Activated CD8-positive, alpha-beta memory T cell treated with anti-CD3 and anti-CD28 coated beads for 1 hour (primary cell): ENCODE measurements at places on chromosomes 12 and 14.

- DNase-seq, result no peak
Observed at GRCh38 chr12:130608132-130608531, 108.0 kb downstream of the RIMBP2 start.

- DNase-seq, result no peak
Observed at GRCh38 chr12:12357719-12358461, 1.0 kb downstream of the BORCS5 start.

- no peak for DNase-seq
Observed at GRCh38 chr14:95265106-95266094, 54.3 kb downstream of the CLMN start.

DNA sequence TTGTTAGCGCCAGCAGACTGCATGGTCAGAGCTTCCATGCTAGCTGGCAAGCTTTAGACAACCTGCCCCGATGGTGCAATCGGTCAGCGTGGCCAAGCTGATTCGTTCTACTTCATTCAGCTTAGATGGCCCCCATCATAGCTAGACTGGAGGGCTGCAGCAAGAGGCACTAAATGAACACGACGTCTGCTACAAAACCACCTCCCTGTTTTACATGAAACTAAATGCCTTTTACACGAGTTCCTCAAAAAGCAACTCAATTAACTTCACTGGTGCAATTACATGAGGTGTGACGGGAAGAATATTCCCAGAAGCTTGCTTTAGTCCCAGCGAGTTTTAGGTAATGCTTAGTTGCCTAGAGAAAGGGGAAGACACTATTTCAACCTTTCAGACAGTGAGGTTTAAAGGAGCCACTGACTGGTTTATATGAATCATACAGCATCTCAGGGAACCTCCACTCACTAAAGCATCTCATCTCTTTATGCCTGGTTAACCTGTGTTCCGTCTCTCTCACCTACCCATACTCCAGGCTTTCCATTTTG is 8.4 kb downstream of the NIN start:
- no peak for DNase-seq

- no peak for DNase-seq
Observed at GRCh38 chr12:25985316-25986175, 27.1 kb downstream of the RASSF8 start.

DNA sequence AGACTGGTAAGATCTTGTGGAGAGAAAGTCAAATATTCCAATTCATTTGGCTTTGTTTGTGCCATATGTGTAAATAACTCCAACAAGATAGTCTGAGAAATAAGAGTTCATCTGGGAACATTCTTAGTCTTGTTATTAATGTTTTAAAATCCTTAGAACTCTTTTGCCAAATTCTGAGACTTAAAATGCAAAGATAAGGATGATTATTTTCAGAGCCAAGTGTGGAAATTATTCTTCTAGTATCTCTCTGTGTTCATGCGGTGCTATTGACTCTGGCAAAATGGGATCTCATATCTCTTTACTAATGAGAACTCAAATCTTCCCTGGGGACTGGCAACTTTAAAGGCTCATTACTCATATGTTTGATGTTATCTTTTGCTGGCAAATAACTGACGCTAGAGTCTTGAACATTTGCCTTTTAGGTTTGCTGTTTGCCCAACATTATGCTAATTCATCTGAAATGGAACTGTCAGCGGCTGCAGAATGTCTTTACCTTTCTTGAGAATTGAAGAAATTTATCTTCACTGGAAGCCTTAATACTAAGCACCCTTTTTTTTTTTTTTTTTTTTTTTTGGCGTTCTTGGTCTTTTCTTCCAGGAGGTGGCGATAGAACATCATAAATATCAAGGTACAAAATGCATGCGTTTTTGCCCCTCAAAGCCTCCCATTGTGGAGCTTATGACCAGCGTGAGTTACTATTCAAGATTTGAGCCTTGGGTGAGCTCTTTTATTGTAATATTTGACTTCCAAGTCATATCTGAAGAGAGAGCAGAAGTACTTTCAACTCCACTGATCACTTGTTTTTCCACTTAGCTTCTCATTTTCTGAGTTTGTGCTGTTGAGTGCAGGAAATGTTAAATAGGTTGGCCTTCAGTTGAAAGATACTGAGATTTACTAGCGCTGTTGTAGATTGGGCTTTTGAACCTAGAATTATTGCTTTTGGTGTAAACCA is 86.5 kb downstream of the CAND1 start:
- DNase-seq, result no peak

GRCh38 chr14:84107835-84108343 is 1422.1 kb upstream of the FLRT2 start:
- no peak for DNase-seq

DNA sequence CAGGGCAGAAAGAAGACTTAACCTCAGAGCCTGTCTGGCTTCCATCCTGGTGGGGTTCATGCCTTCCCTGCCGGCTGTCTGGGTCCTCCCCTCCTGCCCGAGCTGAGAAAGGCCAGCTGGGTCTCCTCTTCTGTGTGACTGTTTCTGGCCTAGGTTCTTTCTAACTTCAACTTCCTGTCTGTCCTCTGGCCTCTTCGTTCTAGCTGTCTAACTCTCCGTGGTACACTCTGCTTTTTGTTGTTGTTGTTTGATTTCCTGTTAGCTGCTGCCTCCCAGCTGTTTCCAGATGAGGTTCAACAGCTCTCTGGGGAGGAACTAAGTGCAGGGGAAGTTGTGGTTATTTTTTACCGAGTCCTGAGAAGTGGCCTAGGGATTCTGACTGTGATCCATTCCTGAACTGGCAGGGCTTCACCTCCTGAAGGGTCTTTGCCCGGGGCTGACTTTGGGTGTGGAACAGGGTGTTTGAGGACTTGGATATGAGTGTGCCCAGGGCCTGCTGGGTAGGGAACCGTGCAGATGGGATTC is 3.2 kb downstream of the MLXIP start:
- DNase-seq, result no peak

DNA sequence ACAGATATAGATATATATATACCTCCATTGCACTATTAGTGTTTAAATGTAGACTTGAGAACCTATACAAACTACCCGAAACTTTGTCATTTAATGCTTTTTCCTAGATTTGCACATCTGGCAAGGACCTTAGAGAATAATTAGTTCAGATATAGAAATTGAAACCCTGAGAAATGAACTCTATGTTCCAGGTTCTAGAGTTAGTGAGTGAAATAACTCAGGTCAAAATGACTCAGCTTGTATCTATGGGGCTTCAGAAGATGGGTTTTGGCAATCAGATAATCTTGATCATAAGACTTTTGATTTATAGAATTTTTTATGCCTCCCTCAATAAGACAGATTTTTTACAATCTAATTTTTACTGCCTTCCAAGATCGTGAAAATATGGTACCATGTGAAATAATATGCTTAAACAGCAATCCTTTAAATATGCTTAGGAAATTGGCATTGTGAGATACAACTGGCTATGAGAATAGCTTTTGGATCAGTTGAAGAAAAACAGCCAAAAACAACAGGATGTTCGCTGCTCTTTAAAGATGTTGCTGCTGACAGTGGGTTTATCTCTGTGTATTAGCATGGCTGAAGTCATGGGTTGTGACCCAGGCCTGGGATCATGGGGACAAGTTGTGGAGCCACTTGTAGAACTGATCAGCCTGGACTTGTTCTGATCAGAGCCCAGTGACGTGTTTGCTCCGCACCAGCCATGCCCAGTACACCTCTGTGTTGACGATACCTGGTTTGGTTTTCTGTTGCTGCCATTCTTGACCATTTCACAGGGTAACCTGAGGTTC is 63.6 kb downstream of the TTLL5 start:
- DNase-seq, result no peak

DNA sequence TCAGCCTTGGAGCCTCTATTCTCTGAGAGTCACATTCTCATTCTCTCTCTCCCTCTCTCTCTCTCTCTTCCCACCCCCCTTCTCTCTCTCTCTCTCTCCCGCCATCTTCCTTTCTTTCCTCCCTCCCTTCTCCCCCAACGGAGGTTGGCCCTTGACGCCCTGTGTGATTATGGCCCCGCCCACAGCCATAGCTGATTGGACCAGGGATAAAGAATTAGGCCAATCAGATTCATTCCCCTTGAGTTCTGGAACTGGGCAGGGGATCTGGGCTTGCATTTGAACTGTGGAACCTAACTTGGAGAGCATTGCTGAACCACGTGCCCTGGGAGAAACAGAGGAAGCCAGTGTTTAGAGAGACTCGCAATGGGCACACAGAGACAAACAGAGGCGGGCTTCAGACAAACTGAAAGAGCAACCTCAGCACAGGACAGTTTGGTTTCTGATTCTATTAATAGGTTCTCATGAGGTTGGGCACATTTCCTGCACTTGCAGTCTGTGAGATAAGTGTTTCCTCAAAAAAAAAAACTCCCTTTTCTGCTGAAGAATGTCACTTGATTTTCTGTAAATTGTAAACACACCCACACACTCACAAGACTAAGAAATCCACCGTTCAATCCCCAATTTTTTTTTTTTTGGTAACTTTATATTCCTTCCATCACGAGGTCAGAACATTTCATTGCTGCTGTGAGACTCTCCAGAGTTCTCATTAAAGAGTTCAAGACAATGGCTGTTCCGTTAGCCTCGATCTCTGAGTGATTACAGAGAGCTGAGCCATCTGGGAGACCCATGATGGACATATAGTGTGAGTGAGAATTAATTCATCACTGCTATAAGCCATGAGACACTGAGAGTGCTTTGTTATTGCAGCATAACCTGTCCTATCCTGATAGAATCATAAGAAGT is 3.5 kb upstream of the P2RX7 start:
- DNase-seq, result peak; percentile 52

GRCh38 chr14:95128140-95128539 is 29.2 kb downstream of the DICER1 start:
- DNase-seq, result no peak

DNA sequence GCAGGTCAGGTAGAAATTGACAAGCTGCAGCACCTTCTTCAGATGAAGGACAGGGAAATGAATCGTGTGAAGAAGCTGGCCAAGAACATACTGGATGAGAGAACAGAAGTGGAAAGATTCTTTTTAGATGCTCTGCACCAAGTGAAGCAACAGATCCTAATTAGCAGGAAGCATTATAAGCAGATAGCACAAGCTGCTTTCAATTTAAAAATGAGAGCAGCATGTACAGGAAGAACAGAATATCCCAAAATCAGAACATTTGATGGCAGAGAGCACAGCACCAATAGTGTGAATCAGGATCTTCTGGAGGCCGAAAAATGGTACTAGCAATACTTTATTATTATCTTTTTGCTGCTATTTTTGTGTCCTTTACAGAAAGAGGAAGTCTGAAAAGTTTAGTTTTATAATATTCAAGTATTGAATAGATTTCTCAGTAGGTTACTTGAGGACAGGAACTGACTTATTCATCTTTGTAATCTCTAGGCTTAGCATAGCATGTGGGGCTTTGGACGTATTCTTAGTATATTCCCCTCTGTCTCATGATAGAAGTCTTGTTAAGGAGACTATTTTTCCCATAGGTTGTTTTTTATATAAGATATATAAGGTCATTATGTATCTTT is 30.8 kb downstream of the BBOF1 start:
- DNase-seq, result no peak

DNA sequence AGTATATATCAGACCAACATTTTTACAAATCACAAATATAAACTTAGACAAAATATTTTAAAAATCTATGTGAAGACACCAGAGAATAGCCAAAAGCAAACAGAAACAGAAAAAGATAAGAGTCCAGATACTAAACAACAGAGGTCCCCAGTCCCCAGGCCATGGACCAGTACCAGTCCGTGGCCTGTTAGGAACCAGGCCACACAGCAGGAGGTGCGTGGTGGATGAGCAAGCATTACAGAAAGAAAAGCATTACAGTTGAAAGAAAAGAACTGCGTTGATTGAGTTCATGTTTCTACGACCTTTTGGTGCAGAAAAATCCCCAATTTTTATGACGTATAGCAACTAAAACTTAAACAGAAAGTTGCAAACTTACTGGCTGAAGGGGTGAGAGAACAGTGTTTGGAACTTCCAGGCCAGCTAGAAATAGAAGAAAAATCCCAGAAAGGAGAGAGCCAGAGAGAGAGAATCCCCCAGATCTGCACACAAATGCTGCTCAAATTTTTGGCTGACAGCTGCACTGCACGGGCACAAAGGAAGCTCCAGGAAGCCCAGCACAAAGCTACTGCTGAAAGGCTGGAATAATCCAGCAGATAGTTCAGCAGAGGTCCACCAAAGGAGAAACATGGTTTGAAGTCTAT is 159.6 kb upstream of the C14orf180 start:
- no peak for DNase-seq

DNA sequence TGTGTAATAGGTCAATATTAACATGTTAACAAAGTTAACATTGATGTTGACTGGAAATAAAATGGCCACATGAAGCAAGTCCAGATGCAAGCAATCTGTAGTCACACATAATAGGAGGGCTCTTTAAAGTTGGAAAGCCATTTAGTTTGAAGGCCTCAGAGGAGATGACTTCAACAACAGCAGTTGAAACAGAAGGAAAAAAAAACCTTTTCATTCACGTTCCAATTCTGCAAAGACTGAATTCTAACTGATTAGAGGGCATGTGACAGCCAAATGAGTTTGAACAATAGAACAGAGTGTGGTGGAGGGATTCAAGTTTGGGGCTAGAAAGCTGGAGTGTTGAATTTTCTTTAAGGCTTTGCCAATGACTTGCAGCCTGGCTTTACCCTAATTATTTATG is 41.5 kb upstream of the DAAM1 start:
- DNase-seq, result no peak

DNA sequence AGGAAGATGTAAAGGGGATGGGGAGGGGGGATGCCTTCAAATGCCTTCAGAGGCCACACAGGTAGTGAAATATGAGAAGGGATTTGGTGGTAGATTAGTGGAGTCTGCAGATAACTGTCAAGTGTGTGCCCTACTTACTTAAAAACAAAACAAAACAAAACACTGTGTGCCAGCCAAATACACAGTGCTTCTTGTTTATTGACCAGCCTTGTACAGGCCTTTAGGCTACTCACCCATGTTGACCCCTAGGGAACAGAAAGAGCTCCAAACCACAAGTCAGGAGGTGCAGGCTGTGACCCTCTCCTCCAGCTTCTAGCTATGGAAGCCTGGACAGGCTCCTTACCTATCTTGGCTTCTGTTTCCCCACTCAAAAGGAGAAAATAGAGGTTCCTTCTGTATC is 562.0 kb downstream of the ETNK1 start:
- no peak for DNase-seq

DNA sequence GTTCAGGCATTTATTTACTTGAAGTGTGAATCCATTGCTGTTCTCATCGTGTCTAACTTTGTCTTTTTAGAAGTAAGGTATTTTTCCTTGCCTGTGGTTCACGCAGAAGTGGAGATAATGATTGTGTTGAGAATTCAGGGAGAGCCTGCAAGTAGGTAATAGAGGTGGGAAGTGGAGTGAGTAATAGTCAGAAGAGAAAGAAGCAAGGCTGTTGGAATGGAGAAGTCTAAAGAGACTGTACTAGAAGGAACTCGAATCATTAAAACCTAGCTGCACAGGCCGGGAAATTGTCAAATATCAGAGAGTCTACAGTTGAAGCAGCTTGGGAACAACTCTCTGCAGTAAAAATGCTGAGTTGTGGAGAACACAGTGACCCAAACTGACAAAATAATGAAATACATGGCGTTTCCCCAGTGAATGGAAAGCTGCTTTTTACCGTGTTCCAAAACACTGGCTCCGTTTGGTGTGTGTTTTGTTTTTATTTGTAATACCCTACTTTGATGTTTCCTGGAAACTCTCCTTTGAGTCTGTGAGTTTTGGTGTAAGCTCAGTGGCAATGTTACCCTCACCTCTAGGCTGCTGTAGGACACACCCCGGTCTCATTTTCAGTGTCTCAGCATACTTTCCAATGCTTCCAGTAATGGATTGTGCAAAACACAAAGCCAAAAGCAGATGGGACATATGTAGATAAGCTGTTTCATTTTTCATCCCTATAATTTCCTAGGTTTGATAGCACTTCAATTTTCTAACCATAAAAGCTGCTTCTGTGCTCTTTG is 146.6 kb downstream of the CRADD start:
- DNase-seq, result no peak

- no peak for DNase-seq
Observed at GRCh38 chr12:85956081-85956480, 82.0 kb downstream of the NTS start.
